Activated CD4-positive, CD25-positive, alpha-beta regulatory T cell treated with anti-CD3 and anti-CD28 coated beads, Interleukin-2, amount 50 U/mL, for 16 hours (primary cell): ENCODE measurements at places on chromosomes 7 and 10.
A peak's percentile ranks its signal among the peaks of the same experiment; 100 is the strongest.

- DNase-seq: no peak
These were observed 178.0 kb downstream of the CELF2 start for GRCh38 chr10:11195623-11196022.

- DNase-seq: no peak
These were observed 6.4 kb downstream of the NFKB2 start for GRCh38 chr10:102401735-102402511.

DNA sequence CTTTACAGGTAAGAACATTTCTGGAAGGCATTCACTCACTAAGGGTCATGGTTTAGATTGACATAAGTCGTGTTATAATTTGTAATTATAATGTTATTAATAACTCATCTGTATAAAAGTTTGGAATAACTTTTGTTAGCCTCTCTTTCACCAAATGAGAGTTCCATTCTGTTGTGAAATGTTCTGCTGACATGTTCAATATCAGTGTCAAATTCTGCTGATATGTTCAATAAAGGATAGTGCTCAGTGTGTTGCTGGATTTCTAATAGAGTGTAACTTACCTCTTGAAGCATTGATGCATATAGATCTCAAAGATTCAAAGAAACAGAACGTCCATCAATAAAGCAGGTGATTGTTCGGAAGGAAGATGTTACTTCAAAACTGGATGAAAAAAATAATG is 30.6 kb downstream of the ANLN start:
- no peak for DNase-seq

DNA sequence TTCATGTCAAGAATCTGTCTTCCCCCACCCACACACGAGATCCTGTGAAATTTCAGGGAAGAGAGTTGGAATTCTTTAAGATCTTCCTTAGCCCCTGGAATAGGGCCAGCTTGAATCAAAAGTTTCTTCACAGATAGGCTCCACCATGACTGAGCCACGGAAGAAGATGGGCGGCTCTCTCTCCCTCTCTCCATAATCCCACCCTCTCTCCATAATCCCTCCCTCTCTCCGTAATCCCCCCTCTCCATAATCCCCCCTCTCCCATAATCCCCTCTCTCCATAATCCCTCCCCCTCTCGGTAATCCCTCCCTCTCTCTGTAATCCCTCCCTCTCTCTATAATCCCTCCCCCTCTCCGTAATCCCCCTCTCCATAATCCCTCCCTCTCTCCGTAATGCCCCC is 20.4 kb downstream of the SHH start:
- DNase-seq: no peak

GRCh38 chr7:151426904-151427704 is 12.8 kb downstream of the CRYGN start:
- DNase-seq: no peak

GRCh38 chr10:132458586-132459300 is 61.7 kb downstream of the PWWP2B start:
- DNase-seq: peak; percentile 36

- no peak for DNase-seq
These were observed 5.7 kb downstream of the PPIF start for GRCh38 chr10:79353000-79353406.

GRCh38 chr10:112393341-112393740 is 19.4 kb downstream of the ACSL5 start:
- no peak for DNase-seq

GRCh38 chr7:50456371-50457123 is 6.4 kb upstream of the FIGNL1 start:
- no peak for DNase-seq

DNA sequence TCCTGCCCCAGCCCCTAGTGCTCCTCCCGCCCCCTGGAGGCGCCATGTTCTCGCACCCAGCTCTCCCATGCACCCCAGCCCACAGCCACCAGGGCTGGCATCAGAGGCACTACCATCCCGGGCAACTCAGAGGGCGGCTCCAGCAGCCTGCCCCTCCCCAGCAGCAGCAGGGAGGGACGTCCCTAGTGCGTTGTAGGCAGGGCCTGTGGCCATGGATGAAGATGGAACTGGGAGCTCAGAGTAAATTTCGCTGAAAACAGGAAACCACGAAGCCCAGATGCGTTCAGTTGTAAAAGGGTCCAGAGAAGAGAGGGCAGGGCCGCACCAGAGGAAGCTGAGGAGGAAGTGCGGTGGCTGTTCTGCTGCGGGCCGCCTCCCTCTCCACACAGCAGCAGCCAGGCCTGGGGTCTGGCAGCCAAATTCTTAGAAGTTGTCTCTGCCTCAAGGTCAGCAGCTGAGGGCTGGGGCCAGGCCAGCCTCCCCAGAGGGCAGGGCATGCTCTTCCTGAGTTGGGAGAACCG is 24.6 kb downstream of the VSIR start:
- DNase-seq: no peak

DNA sequence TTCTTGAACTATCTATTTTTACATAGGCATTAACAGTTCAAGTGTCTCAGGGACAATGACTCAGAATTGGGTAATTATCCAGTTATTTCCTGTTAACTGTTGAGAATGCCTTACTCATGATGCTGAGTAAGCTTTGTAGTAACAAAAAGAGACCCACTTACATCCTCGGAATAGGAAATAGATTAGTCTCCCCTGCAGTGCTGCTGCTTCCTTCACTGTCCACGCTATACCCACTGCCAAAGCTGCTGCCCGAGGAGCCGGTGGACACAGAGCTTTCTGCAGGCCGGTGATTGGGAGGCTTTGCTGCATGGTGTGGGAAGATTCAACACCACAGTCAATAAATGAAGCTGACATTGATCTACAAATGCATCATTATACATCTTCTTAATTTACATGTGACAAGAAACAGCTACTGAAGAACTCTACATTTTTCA is 357.1 kb downstream of the PCLO start:
- no peak for DNase-seq

DNA sequence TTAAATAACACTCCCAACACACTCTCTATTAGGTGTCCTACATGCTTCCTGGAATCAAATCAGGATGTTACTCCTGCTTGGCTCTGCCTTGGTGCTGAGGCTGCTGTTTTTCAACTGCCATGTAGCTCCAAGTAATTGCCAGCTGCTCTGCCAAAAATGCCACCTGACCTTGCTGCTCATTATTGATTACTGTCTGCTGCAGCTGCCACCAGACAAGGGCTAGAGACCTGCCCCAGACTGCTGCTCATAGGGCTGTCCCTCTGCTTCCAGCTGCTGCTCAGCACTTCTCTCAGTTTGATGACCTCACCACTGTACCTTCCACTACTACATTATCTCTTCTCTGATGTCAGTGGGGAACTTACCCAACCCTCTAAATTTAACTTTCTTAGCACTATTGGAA is 102.5 kb downstream of the PCLO start:
- no peak for DNase-seq

GRCh38 chr10:79424221-79425073 is 21.0 kb downstream of the ZCCHC24 start:
- DNase-seq: no peak

DNA sequence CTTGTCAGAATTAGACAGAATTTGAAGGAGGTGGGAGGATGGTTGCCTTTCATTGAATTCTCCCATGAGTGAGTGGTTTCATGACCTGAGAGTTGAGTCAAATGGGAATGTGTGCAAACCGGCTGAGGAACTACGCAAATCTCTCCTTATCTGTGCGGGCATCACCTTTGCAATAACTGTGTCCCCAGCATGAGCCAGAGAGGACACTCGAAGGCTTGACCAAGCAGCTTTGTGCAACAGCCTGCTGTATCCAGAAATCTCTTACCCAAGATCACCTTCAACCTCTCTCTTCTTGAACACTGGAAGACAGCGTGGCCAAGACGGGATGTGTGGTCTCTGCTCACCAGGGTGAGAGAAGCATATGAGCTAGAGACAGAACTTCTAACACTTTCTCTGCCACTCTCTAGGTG is 93.8 kb upstream of the IKZF1 start:
- no peak for DNase-seq

- no peak for DNase-seq
These were observed 59.6 kb downstream of the BRI3 start for GRCh38 chr7:98341106-98341505.

DNA sequence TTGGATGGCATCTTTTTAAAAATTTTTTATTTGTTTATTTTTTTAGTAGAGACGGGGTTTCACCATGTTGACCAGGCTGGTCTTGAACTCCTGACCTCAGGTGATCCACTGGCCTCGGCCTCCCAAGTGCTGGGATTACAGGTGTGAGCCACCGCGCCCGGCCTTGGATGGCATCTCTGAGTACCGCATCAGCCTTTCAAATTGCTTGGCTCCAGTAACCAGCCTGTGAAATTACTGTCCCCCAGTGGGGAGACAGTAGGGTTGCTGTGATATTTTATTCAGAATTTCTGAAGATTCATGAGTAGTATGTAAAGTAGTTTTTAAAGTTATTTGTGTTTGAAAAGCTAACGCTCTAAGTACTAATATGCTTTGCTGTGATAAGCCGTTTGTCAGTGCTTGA is 1.2 kb downstream of the NUB1 start:
- DNase-seq: no peak
